ENCODE measurements at places on chromosomes 2 and 18.

DNA sequence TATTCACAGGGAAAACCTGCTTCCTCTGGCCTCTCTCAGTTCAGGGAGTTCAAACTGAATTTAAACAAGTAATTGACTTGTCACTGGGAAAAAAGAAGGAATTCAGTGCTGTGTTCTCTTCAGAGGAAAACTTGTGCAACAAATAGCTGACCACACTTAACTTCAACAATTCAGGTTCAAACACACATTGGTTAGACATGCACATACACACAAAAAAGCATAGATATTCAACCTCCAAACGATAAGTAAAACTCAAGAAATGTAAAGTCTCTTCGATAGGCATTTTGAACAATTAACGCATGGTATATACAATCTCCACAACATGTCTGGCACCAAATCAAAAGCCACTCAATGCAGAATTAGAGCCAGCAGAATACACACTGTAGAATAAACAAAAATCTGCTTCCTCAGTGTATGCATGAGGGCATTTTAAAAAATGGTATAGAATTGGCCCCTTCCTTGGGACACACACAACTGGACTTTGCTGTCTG, 269.0 kb downstream of the TCF4 start:
- no peak for DNase-seq

GRCh38 chr2:188320861-188321260, 29.2 kb downstream of the GULP1 start:
- DNase-seq, result no peak

GRCh38 chr2:101521487-101521886, 46.6 kb upstream of the RFX8 start:
- no peak for DNase-seq

DNA sequence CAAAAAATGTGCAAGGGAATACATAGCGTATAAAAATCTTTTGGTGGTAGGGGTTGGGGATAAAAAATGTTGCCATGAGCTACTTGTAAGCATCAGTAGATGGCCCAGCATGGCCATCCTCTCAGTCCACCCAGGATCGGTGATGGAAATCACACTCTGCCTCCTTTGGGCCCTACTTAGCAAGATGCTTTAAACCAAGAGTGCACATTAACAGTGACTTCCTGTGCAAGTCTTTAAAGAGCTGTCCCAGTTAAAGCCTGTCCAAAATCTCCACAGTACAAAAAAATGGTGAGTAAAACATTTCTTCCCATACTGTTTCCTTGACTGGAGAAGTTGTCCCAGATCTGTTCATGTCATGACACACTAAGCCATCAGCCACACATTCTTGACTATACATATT, 18.0 kb downstream of the ANKRD44 start:
- no peak for DNase-seq

DNA sequence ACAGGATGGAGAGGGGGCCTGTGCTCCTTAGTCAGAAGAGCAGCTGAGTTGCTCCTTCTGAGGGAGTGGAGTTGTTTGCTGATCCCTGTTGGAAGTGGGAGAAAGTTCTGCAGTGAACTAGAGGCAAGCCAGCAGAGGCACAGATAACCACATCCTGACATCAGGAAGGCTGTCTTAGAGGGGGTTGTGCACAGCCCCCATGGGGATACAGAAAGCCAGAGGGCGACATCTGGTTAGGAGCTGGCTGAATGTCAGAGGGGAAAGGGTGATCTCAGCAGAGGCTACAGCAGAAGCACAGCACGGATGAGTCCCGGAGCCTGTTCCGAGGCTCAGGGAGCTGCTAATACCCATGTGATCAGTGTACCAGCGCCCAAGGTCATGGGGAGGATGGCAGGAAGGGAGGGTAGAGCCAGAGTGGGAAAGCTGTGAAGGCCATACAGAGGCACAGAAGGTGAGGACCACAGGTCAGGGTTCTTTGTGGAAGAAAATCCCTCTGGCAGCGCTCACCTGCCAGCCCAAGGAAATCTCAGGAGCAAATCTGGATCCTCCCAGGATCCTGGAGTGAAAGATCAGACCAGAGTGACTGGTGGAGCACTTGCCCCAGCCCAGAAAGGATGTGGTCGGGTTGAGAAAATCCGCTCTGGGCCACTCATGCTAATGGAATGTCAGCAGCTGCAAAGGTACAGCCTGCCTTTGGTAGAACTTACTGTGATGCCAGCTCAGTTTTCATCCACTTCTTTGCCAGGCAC, 111.8 kb downstream of the STPG4 start:
- DNase-seq, result peak; percentile 83

DNA sequence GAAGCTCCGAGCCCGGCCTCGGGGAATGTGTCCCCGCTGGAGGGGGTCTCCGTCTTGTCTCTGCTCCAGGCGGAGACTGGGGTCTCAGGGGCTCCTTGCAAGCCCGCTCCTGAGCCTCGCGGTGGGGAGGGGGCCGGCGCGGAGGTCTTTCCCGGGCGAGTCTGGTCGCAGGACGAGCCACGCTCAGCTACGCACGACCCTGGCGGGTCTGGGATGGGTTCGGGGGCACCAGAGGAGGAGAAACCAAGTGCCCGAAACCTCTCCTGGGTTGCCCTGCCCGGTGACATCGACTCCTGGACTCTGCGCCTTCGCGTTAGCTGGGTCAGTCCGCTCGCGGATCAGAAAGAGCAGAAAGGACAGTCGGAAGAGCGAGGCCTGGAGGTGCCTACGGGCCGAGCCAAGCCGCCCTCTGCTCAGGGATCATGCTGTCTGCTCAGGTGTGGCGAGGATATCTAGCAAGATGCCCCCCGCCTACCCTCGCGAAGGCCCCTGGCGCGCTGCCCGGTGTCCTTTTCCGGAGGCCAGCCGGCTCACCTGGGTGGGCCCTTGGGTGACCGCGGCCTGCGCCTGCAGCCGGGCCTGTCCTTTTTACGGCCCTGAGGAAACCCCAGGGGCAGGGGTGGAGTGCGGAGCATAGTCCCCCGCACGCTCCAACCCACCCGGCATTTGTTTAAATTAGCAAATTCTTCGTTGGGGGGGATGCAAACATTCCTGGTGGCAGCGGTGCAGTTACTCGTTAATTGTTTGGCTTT, 58.7 kb downstream of the SNORC start:
- no peak for DNase-seq

GRCh38 chr2:21361957-21362486, 238.3 kb downstream of the TDRD15 start:
- DNase-seq, result no peak

- DNase-seq, result no peak
Measured at GRCh38 chr18:48935433-48935774, 15.4 kb downstream of the SMAD7 start.

GRCh38 chr18:8235894-8236293, 373.3 kb upstream of the RAB12 start:
- no peak for DNase-seq

- DNase-seq, result no peak
Measured at GRCh38 chr2:210842896-210843295, 286.5 kb downstream of the CPS1 start.

DNA sequence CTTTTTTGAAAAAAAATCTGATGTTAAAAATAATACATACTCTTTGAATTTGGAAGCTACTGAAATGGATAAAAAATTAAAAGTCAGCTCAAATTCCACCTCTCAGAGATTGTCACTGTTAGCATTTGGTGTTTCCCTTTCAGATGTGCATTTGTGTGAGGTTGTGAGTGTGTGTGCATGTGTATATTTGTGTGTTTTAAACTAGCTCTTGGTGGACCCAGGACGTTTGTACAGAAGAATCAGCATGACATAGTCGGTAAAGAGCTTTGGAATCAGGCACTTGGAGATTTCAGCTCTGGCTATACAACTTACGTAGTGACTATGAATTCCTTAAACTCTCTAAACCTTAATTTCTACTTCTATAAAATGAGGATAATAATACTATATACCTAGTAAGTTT, 14.5 kb downstream of the SPATS2L start:
- DNase-seq, result no peak

DNA sequence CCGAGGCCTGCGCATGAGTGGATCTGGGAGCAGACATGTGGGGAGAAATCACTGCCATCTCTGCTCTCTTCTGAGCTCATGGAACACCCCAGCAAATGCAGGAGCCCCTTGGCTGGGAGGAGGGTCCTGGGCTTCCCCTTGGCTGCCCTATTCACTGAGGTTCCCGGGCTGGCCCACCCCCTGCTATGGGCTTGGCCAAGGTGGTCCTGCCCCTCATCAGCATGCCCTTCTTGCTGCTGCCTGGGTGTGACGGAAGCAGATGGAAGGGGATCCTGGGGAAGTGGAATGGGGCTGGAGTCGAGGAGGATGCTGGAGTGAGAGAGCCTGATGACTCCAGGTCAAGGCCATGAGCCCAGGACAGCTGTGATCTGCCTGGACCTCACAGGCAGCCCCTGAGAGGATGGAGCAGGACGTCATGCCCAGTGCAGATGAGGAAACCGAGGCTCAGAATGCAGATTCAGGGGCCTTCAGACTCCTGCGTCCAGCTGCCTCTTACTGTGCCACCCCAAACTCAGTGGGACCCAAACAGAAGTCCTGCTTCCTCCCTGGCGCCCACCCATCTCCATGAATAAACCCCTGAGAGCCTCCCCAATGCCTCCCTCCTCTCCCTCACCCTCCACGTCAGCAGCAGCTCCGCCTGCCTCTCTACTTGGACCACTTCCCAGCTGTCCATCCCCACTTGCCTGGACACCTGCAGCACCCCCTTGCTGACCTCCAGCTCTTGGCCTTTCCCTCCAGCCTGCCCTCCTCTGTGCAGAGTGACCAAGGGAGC, 4.0 kb downstream of the SNED1 start:
- DNase-seq, result no peak

- no peak for DNase-seq
Measured at GRCh38 chr2:72682061-72682460, 143.8 kb downstream of the EXOC6B start.

DNA sequence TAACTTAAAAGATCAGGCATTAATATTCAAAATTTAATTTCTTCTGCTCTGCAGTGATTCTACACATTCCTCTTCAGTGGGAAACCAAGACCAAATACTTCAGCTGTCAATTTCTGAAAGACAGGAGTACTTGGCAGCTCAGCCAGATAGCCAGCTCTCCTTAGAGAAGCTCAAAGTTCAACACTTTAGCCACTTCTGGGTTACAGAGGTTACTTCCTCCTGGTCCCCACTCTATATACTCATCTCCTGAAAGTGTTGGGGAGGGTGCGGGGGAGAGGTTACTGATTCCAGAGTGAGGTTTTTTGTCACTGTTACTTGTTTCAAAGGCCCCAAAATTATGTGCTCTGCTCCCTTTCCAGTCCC, 4.1 kb downstream of the CYTIP start:
- no peak for DNase-seq

GRCh38 chr2:134401789-134402188, 147.9 kb downstream of the MGAT5 start:
- DNase-seq, result no peak

DNA sequence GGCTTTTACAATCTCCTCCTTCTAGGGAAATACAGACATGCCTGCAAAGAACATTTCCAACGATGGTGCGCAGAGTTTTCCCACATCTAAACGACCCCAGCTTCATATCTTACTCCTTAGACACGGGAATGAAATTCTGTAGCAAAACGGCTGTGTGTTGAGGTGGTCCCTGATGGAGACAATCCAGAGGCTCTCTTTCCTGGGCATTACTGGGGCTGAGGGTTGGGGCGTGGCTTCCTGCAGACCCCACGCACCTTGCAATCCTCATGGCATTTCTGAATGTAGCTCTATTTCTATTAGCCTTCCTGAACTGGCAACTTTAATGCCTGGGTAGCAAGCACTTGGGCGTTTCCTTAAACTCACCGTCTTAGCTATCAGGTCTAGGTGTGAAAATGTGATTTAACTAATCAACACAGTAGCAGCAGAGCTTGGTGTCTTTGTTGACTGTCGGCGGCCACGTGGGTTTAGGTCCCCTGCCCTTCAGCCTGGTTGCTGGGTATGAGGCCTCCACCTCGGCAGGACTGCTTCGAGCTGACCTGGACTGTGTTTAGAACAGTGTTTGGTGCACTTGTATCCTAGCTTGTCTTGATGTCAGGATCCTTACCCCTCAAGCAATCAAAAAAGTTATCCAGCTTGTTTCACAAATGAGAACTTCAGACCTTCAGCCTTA, 242.8 kb downstream of the GBX2 start:
- no peak for DNase-seq

- no peak for DNase-seq
Measured at GRCh38 chr2:109476641-109477441, 136.9 kb downstream of the SEPTIN10 start.

- DNase-seq, result no peak
Measured at GRCh38 chr2:128288781-128289180, 29.9 kb downstream of the HS6ST1 start.

- peak; percentile 66 for DNase-seq
Measured at GRCh38 chr2:69559442-69560146, 83.9 kb downstream of the AAK1 start.

GRCh38 chr2:169446452-169446851, 32.8 kb upstream of the BBS5 start:
- no peak for DNase-seq

DNA sequence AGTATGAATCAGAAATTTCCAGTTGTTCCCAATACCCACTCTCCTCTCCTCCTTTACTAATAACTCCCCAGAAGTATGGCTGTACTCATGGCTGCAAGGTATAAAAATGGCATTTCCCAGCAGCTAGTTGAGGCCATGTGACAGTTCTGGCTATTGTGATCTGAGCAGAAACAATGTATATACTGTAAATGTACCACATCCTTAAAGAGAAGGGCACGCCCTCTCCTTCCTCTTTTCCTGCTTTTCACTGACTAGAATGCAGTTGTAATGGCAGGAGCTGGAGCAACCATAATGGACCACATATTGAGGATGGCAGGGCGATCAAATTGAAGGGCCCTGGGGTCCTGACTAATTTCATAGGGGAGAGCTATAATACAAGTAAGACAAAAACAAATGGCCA, 211.2 kb downstream of the TNS1 start:
- no peak for DNase-seq
